ENCODE measurements at places on chromosomes 3 and 15. TPM values are rescaled to one million over a fixed set of nuclear protein-coding genes. Genes with fewer than 3 reads are reported as not detected.

DNA sequence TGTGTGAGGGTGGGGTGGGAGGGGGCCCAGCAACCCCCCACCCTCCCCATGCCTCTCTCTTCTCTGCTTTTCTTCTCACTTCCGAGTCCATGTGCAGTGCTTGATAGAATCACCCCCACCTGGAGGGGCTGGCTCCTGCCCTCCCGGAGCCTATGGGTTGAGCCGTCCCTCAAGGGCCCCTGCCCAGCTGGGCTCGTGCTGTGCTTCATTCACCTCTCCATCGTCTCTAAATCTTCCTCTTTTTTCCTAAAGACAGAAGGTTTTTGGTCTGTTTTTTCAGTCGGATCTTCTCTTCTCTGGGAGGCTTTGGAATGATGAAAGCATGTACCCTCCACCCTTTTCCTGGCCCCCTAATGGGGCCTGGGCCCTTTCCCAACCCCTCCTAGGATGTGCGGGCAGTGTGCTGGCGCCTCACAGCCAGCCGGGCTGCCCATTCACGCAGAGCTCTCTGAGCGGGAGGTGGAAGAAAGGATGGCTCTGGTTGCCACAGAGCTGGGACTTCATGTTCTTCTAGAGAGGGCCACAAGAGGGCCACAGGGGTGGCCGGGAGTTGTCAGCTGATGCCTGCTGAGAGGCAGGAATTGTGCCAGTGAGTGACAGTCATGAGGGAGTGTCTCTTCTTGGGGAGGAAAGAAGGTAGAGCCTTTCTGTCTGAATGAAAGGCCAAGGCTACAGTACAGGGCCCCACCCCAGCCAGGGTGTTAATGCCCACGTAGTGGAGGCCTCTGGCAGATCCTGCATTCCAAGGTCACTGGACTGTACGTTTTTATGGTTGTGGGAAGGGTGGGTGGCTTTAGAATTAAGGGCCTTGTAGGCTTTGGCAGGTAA is 8.1 kb downstream of the FAM131A start:
- peak; percentile 82 for DNase-seq

GRCh38 chr3:38637906-38638305 is 11.6 kb downstream of the SCN5A start:
- no peak for DNase-seq

DNA sequence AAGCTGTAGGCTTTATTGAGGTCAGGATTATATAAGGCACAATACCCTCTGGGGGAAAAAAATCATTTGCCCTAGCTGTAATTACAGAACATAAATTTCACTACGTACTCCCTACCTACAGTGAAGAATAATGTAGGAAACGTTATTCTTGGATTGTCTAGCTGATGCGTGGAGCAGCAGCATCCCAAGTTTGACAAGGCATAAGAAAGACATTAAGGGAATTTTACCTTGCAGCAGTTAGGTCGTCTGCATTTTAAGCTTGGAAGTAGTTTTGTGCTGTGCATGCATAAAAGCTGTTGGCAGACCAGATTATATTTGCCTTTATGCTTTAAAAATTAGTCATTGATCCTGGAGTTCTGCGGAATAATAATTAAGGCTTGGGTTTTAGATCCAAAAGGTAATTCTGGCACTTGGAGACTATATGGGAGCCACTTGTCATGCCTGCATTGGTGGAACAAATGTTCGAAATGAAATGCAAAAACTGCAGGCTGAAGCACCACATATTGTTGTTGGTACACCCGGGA is 2.2 kb downstream of the EIF4A2 start:
- DNase-seq = no peak

DNA sequence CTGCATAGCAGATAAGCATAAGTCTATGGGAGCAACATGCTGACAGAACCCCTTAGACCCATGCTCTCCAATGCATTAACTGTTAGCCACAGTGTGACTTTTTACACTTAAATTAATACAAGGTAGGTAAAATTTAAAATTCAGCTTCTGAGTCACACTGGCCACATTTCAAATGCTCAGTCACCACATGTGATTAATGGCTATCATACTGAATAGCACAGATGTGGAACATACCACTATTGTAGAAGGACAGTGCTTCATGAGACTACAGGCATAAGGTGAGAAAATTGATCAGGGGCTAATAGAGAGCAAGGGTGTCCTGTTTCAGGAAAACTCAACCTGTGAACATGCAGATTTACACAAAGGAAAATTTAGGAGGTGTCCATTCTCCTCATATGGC is 357.0 kb upstream of the SEMA6D start:
- no peak for DNase-seq

DNA sequence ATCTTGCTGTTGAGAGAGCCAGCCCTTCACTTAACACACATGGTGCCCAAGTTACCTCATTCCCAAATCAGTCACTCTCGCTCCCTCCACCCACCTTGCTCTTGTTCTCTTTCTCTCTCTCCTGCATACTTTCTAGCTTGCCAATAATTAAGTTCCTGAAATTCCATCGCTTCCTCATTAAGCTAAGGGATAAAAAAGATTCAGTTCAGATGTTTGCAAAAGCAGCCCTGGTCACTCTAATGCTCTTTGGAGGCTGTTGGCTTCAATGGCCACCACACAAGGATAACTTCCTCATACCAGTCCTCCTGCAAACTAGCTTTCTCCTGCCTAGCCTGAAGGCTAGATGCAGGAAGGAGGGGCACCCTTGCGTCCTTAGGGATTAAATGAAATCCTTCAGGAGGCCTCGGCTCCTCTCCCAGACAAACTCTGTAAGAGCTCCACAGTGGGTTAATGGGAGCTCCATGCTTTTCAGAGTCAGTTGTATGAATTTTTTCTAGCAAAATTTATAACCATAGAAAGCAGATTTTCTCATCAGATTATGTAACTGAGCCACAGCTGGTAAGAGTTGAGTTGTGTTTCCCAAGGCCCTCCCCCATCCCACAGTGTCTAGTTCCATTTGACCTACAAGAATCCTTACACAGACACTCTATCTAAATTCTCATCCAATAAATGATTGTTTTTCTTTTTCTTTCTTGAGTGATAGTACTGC is 176.6 kb upstream of the TRIM42 start:
- DNase-seq = no peak

DNA sequence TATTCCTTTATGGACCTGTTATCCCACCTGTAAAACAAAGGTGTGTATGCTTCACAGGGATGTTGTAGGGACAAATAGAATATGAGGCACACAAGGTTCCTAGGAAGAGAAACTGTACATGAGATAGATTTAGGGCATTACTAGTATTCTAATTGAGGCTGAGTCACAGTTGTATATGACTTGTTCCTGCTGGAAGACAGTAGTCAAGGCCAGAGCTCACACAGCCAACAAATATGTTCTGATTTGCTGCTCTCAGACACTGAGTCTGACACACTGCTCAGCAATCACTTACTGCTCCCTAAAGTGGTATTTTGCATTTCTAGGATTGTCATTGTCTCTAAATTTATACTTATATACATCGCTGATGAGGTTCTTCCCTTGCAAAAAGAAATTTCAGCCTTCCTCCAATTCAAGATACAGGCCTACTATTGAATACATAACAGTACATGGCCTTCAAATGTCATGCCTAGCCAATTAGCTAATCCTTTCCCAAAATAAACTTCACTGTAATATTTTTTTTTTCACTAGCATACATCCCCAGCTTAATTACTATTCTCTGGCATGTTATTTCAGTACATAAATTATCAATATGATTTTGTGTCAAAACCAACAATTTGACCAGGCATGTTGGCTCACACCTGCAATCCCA is 69.8 kb downstream of the TIGIT start:
- no peak for DNase-seq

GRCh38 chr15:62691008-62691407 is 351.5 kb upstream of the TPM1 start:
- DNase-seq = no peak

ACAD11 gene
- total RNA-seq = 3.4 TPM

SLC22A13 gene
- 0.49 TPM for total RNA-seq

LIPC gene
- total RNA-seq = 0.27 TPM

Data from K562 (cell line).